NCI-H226 (cell line): ENCODE measurements at places on chromosomes 6 and 20.

GRCh38 chr6:114339706-114340105, 3.1 kb downstream of the HS3ST5 start:
- DNase-seq, result peak; percentile 60

- no peak for DNase-seq
These were observed 191.5 kb upstream of the RALGAPA2 start for GRCh38 chr20:20903773-20904500.

DNA sequence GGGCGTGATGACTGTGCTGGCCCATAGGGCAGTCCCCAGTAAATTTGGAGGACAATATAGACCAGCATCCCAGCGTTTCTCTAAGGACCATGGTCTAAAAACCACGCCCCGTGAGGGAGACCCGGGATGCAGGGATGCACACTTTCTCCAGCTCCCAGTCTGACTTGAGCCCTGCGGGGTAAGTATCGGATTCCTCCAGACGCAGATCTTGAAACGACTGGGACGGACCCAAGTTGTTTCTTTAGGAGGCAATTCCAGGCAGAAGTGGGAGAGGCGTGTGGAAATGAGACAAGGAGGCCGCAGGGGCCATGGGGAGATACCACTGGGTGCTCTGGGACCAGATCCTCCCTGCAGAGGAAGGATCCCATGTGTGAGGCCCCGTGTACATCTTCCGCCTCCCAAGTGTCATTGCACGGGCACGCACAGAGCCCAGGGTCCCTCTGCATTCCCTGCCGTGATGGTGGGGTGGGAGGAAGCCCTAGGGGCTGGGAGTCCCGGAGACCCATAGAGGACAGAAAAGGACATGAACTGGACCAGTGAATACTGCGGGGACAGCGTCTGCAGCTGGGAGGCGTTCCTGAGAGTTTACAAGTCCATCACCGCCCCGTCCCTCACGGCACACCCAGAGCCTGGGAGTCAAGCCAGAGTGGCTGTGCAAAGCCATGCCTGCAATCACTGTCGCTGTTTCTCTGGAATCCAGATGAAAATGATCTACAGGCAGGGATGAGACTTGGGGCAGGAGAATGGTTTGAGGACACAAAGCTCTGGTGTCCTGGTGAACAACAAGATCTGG, 522.9 kb downstream of the CDH26 start:
- no peak for DNase-seq

DNA sequence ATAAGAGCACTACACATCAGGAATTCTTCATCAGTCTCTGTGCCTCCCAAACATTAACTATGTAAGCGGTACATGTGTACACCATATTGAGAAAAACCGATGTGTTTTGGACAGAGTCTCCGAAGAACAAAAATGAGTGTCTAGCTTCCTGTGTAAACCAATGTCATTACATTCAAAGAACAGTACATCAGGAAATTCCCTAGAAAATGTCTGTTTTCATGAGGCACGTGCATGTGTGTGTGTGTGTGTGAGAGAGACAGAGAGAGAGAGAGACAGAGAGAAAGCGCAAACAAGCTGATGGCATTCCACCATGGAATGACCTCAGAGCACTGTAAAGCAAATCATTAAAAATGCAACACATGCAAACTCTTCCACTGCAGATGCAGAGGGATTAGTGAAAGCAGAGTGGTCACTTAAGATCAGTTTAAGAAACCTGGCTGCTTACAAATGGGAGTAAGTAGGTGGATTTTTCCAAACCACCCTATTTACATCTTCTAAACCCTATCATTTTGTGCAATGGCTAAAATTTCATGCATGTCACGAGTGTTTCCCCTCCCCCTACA, 133.9 kb downstream of the HIVEP2 start:
- DNase-seq, result no peak
